ENCODE measurements at places on chromosomes 1 and 21.
A peak's percentile ranks its signal among the peaks of the same experiment; 100 is the strongest.

DNA sequence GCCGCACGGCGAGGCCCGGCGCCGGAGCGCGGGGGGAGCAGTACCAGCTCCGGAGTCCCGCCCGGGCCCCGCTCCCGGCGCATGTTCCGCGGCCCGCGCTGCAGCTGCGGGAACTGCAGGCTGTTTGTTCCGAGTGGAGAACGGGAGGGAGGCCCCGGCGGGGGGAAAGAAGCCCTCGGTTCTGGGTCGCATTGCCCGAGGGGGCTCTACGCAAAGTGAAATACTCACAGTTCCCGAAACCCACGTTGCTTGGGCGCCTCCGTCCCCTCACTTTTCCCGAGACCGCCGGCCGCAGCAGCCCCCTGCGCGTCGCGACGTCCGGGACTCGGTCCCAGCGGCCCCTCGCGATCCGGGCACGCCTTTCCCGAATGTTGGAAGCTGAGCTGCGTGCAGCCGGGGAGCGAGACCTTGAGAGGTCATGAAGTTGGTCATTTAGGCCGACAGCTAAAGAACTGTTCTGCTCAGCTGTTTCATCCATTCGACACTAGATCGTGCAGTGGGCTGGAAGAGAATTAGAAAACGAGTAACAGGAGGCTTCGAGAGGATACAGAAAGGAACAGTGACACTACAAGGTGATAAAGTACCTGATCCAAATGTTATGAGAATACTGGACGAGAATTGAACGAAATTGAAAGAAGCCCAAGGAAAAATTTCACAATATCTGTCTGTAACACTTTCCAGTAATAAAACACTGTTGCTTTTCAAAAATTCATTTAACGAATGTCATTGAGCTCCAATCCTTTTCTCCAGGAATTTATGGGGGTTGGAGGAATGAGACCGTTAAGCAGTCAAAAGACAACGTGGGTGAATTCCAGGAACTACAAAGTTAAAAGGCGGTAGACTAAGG lies 657 bp upstream of the LIN9 start:
- H3K4me3 ChIP-seq = peak overlapping the region; percentile 85
- H3K4me1 ChIP-seq = peaks cover 7% of the 10 kb centered on the region
- H3K36me3 ChIP-seq = no peaks in the 10 kb centered on the region
- DNase-seq = no peak

DNA sequence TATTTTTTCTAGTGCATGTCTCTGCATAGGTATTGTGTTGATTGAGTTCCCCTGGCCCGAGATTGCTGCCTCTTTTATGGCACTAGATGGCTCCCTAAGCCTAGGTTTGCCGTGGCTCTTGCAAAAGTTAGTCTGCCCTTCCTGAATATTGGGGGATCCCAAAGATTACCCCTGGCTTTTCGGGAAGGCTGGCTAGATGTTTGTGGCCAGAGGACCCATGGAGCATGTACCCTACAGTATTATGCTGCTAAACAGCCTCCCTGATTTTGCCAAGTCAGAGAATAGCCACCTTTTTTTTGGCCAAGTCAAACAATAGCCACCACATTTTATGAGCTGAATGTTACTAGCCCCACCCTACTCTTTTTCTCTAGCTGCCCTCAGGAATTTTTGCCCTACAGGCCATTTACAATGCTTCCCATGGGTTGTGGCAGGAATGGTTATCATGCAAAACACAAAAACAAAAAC lies 343.2 kb downstream of the OLFM3 start:
- no peak overlapping the region for H3K27ac ChIP-seq
- H3K36me3 ChIP-seq = peaks cover 2% of the 10 kb centered on the region
- no peak overlapping the region for H3K4me3 ChIP-seq
- H3K27me3 ChIP-seq = peaks cover 32% of the 10 kb centered on the region
- no peak for DNase-seq

DNA sequence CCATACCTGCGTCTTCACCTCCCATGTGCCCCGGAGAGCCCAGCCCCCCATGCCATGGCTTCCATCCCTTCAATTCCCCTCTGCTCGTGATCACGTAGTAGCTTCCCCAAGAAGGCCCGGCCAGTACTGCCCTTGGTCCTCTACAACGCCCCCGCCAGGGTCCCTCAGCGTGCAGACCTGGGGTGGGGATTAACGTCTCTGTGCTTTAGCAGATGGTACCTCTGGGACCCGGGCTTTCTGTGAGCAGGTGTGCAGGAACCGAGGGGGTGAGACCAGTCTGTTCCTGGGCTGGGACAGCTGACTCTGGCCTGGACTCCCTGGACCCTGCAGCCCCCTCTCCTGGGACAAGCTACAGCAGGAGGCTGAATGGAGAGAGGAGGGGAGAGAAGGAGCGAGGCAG lies 1.2 kb downstream of the PLCH2 start:
- H3K36me3 ChIP-seq = peaks cover 2% of the 10 kb centered on the region
- H3K4me3 ChIP-seq = no peak overlapping the region
- DNase-seq = no peak
- H3K27me3 ChIP-seq = no peaks in the 10 kb centered on the region

DNA sequence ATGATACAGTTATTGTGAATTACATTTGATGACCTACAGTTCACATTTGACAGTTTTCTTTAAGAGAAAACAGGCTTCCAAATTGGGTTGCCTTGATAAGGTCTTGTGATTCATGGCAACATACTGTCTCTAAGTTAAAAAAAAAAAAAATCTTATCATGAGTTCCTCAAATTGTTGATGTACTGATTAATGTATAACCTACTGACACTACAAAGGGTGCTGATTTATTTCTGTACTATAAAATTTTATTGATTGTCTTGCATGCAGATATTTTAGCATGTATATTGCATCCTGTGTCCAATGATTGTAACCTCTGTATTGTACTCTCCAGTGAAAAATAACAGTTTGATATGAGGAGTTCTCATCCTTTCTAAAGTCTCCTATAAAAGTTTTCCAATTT lies 197.3 kb upstream of the IVNS1ABP start:
- H3K4me1 ChIP-seq = no peaks in the 10 kb centered on the region
- no peak overlapping the region for H3K27ac ChIP-seq
- no peak overlapping the region for H3K4me3 ChIP-seq
- no peaks in the 10 kb centered on the region for H3K36me3 ChIP-seq

DNA sequence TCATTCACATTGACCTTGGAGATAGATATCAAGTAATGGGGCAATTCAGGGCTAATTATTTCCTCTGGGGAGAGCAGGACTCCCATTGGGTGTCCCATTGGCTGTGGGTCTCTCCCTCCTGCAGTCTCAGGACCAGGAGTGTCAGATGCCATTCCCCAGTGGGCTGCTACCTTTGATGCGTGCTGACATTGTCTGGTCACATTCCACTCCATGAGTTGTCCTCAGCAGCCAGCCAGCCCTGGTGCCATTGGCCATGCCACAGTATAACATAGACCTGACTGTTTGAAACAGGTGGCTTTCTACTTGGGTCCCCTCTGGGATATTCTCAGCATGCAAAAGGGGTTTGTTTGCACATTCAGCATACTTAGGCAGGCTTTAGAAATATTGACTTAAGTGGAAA lies 118.5 kb downstream of the MRPS6 start:
- H3K36me3 ChIP-seq = peaks cover 4% of the 10 kb centered on the region
- peaks cover 12% of the 10 kb centered on the region for H3K4me1 ChIP-seq
- H3K4me3 ChIP-seq = no peak overlapping the region
